CD8-positive, alpha-beta T cell (primary cell): ENCODE measurements at places on chromosomes 13 and 19. TPM values are rescaled to one million over a fixed set of nuclear protein-coding genes. Genes with fewer than 3 reads are reported as not detected.

GRCh38 chr19:611481-611868 is 21.8 kb downstream of the HCN2 start:
- DNase-seq = peak; percentile 71

Gene ZNF177
- 0.68 TPM for total RNA-seq

Gene ZNF880
- total RNA-seq = 31.0 TPM

- DNase-seq = no peak
Measured at GRCh38 chr19:23978068-23978467, 63.4 kb downstream of the ZNF726 start.

GRCh38 chr19:58042495-58043340 is 8.9 kb downstream of the ZSCAN1 start:
- no peak for DNase-seq

Gene DGKH
- 5.4 TPM for total RNA-seq

Gene ZNF780A
- total RNA-seq = 10.6 TPM

DNA sequence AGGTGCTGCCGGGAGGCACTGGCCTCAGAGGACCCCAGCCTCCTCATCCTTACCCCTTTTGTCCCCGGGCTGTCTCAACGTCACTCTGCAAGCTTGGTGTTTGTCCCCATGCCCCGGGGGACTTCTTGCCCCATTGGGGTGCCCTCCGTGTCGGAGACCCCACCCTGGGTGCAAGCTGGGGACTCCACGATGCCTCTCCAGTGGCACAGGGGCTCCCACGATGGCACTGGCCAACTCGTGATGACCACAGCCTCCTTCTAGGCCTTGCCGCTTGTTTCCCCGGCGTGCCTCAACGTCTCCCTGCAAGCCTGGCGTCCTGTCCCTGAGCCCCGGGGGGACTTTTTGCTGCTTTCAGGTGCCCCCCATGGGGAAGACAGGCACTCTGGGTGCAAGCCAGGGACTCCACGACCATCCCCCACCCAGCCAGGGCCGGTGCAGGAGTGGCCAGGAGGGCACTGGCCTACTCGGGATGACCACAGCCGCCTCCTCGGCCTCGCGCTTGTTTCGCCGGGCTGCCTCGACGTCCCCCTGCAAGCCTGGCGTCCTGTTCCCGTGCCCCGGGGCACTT is 237.0 kb downstream of the TUBA3C start:
- no peak for DNase-seq

Gene FREM2
- not detected for total RNA-seq

DNA sequence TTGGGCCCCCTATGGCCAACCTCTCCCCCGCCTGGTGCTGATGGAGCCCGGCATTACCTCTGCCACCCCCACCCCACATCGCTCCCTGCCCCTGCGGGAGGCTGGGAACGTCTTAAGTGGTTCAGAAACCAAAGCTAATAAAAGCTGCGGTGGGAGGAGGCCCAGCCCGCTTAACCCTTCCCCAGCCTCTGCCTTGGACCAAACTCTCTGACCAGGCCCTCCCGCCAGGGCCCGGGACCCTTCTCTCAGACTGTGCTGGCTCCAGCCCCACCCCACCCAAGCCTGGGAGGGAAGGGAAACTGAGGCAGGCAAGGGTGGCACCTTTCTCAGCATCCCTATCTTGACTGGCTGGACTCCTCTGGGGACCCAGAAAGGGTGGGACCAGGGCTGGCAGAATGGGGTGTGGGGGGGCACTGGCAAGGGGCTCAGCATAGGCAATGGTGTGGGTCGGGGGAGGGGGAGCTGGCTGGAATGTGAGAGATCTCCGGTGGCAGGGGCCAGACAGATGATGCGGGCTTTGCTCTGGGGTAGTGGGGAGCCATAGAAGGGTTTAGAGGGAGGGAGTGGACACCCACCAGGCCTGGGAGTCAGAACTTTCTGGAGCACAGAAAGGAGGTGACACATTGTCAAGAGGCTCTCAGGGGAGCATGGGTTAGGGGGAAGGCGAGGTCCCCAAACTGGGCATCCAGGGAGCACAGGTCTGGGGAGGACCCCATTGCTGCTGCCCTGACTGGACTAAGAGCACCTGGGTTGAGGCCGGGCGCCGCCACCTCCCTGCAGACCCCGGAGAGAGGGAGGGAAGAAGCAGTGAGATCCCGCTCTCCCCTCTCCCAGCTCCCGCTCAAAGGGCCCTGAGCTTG is 21.9 kb downstream of the SMIM24 start:
- DNase-seq = no peak

- DNase-seq = no peak
Measured at GRCh38 chr13:40063278-40063698, 407.8 kb downstream of the COG6 start.

- DNase-seq = no peak
Measured at GRCh38 chr19:35055715-35056179, 14.2 kb downstream of the HPN start.

- no peak for DNase-seq
Measured at GRCh38 chr13:31731921-31732320, 7.4 kb upstream of the RXFP2 start.

DNA sequence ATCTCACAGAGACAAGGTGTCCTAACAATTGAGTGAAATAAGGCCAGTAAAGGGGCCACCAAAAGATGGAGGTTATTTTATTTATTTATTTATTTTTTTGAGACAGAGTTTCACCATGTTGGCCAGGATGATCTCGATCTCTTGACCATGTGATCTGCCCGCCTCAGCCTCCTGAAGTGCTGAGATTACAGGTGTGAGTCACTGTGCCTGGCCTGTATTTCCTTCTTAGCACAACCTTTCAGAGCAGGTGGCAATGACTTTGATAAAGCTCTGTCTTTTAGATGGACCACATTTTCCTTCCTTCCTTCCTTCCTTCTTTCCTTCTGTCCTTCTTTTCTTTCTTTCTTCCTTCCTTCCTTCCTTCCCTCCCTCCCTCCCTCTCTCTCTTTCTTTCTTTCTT is 11.0 kb upstream of the DOCK6 start:
- DNase-seq = no peak

Gene LGALS4
- 3.4 TPM for total RNA-seq
